ENCODE measurements at places on chromosomes 11 and 22.

- H3K27ac ChIP-seq = no peak overlapping the region
- no peaks in the 10 kb centered on the region for H3K27me3 ChIP-seq
- DNase-seq = no peak
- peaks cover 15% of the 10 kb centered on the region for H3K4me1 ChIP-seq
- no peak overlapping the region for H3K4me3 ChIP-seq
- no peaks in the 10 kb centered on the region for H3K36me3 ChIP-seq
Measured at GRCh38 chr11:1567052-1567720, 4.9 kb downstream of the DUSP8 start.

- no peak overlapping the region for H3K4me3 ChIP-seq
- DNase-seq = no peak
- no peaks in the 10 kb centered on the region for H3K27me3 ChIP-seq
- peaks cover 6% of the 10 kb centered on the region for H3K4me1 ChIP-seq
Measured at GRCh38 chr11:76048763-76049162, 157.5 kb downstream of the WNT11 start.

GRCh38 chr11:6771926-6772893, at the start of gene OR2AG2:
Gene OR2AG2, minus strand, starts transcription at chr11:6771976. Its CDS starts 3,019 bp downstream, at chr11:6768957.
- no peak within 1 kb of the TSS for H3K27ac ChIP-seq
- no peaks in the 10 kb centered on the region for H3K4me1 ChIP-seq
- H3K27me3 ChIP-seq = peaks cover 3% of the 10 kb centered on the region
- no peaks in the 10 kb centered on the region for H3K36me3 ChIP-seq
- DNase-seq = no peak
- no peak within 1 kb of the TSS for H3K4me3 ChIP-seq

DNA sequence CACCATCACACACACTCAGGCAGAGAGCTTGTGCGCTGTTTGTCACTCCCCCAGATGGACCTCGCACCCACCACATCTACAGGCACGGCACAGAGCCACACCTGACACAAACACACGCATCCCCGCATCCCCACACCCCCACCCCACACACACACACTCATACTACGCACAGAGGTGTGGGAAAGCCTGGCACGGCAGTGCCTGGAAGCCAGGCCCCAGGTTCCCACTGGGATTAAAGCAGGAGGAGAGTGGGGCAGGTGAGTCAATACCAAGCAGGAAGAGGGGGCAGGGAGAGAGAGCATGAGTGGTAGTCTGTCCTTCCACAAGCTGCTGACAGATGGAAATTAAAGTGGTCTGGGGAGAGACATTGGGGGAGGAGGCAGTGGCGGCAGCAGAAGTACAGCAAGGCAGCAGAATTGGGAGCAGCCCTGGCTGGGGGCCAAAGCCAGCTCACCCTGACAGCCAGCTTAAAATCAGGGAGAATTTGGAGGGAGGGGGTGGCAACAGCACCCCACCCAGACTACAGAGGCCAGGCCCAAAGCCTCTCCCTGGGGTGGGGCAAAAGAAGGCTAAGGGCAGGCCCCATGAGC, 20.7 kb downstream of the TNKS1BP1 start:
- H3K4me1 ChIP-seq = peaks cover 31% of the 10 kb centered on the region
- DNase-seq = peak; percentile 49
- H3K4me3 ChIP-seq = no peak overlapping the region
- H3K27me3 ChIP-seq = no peaks in the 10 kb centered on the region
- peak overlapping the region; percentile 66 for H3K27ac ChIP-seq

DNA sequence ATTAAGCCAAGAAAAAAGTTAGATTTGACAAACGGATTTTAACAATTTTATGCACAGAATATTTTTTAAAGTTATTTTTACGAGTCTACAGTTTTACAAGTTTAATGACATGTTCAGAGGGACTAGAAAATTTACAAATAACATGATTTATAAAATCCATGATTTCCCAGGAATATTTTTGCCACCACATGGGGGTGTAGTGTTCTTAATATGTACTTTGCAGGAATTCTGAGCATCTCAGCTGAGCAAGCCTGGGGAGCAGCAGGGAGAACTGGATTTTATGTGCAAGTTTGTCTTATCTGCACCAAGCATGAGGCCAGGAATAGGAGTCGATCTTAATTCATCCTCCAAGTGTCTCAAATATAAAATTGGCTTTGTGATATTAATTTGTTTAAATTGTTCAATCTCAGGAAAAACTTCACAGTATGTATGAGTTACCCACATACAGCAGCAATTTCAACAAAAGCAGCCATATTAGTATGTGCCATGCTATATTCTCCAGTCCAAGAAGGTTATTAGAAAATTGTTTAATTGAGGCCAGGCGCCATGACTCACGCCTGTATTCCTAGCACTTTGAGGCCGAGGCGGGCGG, 826.3 kb downstream of the DLG2 start:
- H3K4me1 ChIP-seq = no peaks in the 10 kb centered on the region
- H3K27me3 ChIP-seq = no peaks in the 10 kb centered on the region
- peak; percentile 35 for DNase-seq
- H3K27ac ChIP-seq = no peak overlapping the region
- no peaks in the 10 kb centered on the region for H3K36me3 ChIP-seq
- no peak overlapping the region for H3K4me3 ChIP-seq

- DNase-seq = no peak
- no peaks in the 10 kb centered on the region for H3K36me3 ChIP-seq
Measured at GRCh38 chr11:111395749-111396148, 16.7 kb upstream of the POU2AF1 start.

- DNase-seq = no peak
- H3K36me3 ChIP-seq = no peaks in the 10 kb centered on the region
- no peak overlapping the region for H3K27ac ChIP-seq
- no peak overlapping the region for H3K4me3 ChIP-seq
Measured at GRCh38 chr11:45527898-45528297, 137.5 kb downstream of the CHST1 start.
